AG10803 (cell line): ENCODE measurements at places on chromosomes 2 and 18.

DNA sequence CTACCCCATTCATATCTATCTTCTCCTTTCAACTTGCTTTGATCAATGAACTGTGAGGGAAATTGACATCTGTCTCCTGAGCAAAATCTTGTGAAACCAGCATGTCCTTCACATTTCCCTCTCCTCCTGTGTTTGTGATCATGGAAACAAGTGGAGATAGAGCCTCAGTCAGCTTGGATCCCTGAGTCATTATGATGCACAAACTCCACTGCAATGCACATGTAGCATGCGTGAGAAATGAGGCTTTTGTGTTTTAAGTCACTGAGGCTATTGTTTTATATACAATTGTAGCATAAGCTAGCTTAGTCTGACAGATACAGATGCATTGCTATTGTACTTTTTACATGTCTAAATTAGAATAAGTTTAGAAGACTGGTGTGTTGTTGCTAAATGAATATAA is 85.2 kb upstream of the HNMT start:
- no peak for DNase-seq

DNA sequence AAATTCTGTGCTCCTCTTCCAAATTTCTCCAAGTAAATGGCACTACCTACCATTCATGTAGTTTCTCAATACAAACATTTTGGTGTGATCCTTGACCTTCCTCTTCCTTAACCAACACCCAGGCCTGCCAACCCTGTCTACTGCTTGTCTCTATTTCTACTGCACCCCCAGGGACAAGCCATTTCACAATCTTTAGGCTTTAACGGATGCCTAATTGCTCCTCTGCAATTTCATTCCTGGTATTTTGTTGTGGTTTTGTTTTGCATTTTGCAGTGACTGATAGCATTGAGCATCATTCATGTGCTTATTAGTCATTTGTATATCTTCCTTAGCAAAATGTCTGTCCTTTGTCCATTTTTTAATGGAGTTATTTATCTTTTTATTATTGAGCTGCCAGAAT is 10.0 kb downstream of the FAP start:
- DNase-seq = peak; percentile 90

DNA sequence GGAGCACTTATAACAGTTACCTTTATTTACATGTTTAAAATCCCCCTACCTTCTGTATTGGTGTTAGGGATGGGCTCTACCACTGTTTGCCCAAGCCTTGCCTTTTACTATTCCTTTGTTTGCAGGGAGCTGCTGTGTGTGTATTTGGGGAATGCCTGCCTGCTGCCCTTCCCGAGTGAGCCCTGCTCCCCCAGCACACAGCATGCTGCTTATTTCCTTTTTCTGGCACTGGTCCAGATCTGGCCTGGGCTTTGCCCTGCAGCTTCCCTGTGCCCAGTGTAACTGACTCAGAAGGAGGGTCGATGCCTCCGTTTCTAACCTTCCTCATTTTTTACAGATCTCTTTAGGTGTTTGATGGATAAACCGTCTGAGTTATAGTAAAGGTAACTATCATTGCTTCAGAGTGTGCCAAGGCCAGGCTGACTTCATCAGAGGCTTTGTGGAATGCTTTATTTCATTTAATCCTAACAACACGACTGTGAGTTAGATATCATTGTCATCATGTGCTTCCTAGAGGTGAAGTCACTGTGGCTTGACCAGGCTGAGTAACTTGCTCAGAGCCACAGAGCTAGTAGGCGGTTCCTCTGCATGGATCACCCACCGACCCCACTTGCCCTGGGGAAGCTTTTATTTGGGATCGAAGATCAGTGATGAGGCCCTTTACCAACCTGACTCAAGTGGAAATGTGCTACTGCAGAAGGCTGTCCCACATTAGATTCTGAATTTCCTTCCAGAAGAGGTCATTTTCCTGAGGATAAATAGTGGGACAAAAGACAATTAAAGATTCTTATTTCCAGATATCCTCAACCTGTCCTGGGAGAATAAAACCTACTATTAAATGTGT is 238.8 kb downstream of the ZNF407 start:
- DNase-seq = peak; percentile 3

GRCh38 chr2:213723707-213724106 is 439.4 kb downstream of the SPAG16 start:
- no peak for DNase-seq

- DNase-seq = peak; percentile 65
These were observed 96.6 kb downstream of the MBD2 start for GRCh38 chr18:54127759-54128378.

GRCh38 chr18:74951165-74951760 is 257.7 kb downstream of the PTGR3 start:
- peak; percentile 58 for DNase-seq

- no peak for DNase-seq
These were observed 55.2 kb downstream of the MBP start for GRCh38 chr18:77077401-77077800.

- peak; percentile 65 for DNase-seq
These were observed 575 bp downstream of the ATL2 start for GRCh38 chr2:38376346-38377049.

DNA sequence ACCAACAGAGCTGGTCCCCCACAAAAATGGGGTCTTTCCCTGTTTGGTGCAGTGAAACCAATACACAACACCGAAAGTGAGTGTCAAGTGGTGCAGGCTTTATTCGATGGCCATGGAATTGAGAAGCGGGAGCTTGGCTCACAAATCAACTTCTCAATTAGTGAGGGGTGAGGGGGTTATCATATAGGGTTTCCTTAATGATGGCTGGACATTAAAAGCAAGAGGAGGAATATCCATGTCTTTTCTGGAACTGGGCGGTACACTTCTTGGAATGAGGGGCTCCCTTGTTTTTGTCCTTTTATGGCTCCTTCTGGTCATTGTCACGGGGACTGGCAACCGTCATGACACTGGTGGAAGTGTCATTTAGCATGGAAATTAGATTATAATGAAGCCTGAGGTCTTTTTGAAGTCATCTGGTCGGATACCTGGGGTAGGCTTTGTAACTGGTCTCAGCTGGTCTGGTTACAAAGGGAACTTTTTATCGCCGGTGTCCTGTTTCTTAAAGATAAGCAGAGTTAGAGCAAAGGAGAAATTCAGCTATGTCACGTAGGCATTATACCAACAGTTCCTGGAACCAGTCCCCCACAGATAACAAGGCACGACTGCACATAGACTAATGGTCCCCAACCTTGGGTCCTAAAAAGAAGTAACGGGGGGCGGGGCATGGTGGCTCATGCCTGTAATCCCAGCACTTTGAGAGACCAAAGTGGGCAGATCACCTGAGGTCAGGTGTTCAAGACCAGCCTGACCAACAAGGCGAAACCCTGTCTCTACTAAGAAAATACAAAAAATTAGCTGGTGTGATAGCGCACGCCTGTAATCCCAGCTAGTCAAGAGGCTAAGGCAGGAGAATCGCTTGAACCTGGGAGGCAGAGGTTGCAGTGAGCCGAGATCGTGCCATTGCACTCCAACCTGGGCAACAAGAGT is 93.5 kb upstream of the NDUFV2 start:
- no peak for DNase-seq

GRCh38 chr2:84970868-84971509 is at the start of gene KCMF1:
Gene KCMF1, plus strand, starts transcription at chr2:84971161. Its CDS starts 291 bp downstream, at chr2:84971452.
- DNase-seq = peak; percentile 77

DNA sequence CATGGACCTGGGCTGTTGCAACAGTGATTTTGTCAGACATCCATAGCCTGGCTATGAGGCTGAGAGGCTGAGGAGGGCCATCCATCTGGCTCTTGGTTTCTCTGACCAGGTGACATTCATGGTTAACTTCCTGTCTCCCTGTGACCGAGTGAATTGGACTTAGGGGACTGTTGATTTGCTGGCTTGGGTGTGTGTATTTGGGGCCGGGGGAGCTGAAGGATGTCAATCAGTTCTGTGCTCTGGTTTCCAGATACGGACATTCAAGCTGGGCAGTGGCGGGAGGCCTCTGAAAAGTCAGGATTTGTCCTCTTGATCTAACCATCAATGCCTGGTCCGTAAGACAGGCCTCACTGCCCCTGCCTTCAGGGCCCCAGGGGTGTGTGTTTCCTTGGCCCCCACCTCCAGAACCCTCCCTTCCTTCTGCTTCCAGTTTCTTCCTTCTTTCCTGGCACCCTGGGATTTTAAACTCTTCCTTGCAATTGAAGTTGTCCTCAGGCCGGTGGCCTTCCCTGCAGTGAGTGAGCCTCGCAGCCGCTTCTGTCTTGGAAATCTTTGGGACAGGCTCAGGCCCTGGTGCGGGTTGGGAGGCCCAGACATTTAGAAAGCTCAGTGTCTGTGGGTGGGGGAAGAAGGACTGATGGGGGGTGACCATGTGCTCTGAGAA is 54.7 kb upstream of the HAAO start:
- no peak for DNase-seq
